ENCODE measurements at places on chromosomes 12 and 14.

DNA sequence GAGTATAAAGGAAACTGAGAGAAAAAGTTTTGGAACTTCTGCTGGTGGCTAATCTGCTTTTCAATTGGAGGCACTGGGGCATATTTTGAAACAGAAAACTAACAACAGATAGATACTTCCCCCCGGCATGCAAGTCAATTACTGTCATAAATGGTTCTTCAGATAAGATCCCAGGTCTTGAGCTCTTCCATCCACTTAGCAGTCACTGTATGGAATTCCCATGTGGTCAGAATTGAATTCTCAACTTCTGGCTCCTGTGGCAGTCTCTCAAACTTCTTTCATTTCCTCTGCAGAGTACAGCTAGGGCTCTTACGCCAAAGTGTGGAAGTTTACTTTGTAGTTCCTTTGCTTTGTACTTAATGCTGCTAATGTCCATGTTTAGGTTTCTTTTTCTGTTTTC lies 452.2 kb downstream of the IPO8 start:
- DNase-seq: no peak

- DNase-seq: no peak
Measured at GRCh38 chr14:56423544-56423943, 156.1 kb upstream of the TMEM260 start.

DNA sequence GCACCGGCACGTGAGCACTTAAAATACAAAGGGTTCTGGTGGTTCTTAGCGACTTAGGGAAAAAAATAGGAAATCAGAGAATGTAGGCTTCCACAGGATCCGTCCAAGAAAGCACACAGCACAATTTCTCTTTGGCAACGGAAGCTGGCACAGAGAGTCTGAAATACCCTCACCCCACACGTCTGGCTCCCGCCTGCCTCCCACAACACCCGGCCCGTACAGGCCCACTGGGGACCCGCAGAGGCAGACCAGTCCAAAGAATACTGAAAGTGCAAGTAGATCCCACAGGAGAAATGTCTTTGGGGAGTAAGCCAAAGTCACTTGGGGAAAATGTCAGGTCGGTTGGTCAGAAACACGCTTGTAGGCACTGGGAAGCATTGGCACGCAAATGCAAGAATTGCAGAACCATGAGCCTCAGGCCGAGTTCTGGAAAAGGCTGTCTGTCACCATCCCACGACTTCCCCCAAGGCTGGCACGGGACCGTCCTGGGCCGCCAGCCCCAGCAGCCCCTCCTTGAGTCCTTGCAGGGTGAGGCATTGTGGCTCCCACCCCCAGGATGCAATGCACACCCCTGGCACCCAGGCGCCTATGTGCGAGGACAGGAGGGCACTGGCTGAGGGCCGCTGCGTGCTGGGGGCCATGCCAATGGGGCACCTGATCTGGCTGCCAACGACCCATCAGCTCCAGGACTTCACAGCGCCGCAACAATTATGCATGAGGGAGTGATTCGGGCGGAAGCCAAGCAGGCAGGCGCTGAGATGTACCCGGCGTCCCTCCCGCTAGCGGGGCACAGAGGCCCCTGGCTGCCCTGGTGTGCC lies 29.7 kb downstream of the CHGA start:
- DNase-seq: no peak

DNA sequence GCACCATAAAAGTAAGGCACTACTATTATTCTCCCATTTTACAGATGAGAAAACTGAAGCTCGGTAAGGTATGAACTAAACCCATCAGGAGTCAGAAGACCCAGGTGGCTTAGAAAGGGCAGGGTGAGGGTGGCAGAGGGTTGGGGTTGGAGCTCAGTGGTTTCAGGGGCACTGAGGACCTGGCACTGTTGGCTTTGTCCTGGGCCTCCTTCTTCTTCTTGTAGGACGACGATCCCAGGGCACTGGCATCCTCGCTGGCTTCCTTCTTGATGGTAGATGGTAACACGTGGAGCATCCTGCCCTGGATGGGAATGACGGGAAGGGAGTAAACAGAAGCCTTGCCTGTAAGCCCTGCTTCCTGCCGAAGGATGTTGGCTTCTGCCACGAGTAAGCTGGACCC lies 19.9 kb downstream of the RBM19 start:
- DNase-seq: no peak

DNA sequence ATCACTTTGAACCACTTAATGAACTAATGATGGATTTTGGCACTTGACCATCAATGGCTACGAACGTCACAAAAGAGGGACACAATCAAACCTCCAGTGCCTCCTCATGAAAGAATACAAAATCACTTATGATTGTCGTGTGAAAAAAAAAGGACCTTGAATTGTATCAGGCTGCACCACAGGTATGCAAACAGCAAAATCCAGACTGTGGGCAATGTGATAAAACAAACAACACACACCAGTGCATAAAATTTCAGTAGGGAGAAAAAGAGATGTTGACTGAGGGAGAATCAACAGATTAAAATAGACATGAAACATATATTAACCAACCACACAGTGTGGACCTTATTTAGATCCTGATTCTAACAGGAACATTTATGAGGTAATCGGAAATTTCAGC lies 2.6 kb downstream of the TSPAN8 start:
- no peak for DNase-seq

DNA sequence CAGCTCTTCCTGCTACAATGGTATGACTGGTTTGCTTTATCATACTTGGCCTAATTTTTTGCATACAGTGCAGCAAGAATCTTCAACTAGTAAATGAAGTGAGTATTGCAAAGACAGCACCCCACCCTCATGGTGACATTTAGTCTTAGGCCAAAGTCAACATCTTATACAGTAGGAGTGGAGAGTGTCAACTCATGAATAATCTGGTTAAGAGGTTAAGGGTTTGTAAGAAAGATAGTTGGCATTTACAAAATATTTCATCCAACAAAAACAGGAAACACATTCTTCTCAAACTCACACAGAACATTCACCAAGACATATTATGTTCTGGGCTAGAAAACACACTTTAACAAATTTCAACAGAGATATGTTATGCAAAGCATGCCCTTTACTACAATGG lies 2.2 kb upstream of the OAS1 start:
- no peak for DNase-seq
